ENCODE measurements at places on chromosomes 2 and 18.

- peak; percentile 42 for DNase-seq
Measured at GRCh38 chr2:24105816-24106215, 17.3 kb downstream of the PFN4 start.

DNA sequence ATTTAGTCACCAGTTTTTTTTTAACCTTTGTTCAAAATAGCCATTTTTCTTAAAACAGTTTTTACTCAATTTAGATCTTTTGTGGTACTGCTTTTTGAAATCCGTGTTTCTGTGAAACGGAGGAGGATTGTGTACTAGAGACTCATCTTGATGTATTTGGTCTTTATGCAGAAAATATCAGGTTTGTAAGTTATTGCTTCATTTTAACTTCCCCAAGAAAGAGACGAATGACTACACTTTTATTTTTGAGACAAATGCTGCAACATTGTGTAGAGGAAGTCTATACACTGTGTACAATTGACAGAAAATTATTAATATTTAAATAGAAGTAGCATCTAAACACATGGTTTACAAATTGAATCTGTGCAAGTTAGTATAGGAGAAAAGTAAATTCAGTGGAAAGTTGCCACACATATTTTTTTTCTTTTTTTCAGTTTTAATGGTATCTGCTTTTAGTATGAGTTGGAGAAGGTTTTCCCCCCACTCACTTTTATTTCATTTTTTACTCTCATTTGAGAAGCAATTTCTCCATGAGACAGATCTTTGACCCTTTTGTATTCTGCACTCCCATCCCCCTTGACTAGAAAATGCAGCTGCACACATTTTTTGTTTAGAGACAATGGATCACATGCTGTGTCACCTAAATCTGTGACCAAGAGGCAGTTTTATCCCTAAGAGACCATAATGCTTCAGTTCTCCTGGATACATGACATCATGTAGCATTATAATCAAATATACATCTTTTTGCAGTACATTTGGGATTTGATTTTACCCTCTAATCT lies 200.8 kb upstream of the STON1 start:
- no peak for DNase-seq

- DNase-seq: no peak
Measured at GRCh38 chr2:105113616-105114291, 75.9 kb downstream of the MRPS9 start.

- no peak for DNase-seq
Measured at GRCh38 chr2:206876216-206876860, 63.0 kb upstream of the CPO start.

DNA sequence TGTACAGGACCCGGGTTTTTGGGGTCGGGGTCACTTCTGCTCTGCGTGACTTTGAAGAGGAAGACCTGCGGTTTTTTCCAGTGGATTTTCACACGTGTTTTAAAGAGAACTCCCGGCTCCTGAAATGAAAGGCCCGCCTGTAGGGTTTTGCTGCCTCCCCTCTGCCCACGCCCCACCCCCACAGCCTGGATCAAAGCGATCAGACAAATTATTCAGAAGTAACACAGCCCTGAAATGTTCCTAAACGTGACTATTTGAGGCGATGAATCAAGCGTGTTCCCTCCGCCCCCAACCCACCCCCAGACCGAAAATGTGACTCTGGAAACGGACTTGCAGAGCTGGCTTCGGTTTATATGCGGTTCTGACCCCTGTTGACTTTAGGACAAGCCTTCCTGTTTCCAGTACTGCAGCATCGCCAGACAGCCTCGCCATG lies 28.7 kb upstream of the SMIM21 start:
- DNase-seq: no peak

GRCh38 chr2:211077216-211077767 lies 520.9 kb downstream of the CPS1 start:
- DNase-seq: no peak

DNA sequence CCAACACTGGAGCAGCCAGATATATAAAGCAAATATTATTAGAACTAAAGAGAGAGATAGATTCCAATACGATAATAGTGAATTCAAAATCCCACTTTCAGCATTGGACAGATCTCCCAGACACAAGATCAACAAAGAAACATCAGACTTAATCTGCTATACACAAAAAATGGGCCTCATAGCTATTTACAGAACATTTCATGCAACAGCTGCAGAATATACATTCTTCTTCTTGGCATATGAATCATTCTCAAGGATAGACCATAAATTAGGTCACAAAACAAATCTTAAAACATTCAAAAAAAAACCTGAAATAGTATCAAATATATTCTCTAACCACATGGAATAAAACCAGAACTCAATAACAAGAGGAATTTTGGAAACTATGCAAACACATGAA lies 23.8 kb upstream of the BAZ2B start:
- peak; percentile 40 for DNase-seq

GRCh38 chr2:234146087-234146826 lies 95.8 kb downstream of the SPP2 start:
- DNase-seq: peak; percentile 96

DNA sequence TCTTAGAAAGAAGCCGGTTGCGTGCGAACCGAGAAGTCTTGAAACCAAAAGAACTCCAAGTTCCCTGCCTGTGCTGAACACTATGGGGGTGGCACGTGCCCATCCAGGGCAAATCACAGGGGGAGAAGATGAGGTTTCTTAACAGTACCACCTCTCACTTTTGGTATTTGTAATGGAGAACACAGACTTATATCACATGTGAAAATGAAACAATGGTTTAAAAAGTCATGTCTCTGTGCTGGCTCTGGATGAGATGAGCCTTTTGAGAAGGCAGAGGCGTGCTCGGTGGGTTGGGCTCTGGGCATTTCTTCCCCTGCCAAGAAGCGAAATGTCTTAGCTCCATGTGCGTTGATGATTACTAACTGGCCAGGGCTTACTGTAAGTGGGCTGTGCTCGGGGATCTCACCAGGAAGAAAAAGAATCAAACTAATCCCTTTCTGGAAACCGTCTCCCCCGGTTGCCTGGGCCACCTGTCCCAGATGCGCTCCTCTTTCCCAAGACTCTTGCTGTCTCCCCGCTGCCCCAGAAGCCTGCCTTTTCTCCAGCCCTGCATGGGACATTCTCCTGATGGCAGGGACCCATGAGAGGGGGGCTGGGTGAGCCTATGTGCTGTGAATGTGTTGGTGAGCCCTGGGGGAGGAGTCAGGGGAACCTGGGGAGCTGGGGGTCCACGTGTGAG lies 252.9 kb downstream of the PRKCE start:
- no peak for DNase-seq

DNA sequence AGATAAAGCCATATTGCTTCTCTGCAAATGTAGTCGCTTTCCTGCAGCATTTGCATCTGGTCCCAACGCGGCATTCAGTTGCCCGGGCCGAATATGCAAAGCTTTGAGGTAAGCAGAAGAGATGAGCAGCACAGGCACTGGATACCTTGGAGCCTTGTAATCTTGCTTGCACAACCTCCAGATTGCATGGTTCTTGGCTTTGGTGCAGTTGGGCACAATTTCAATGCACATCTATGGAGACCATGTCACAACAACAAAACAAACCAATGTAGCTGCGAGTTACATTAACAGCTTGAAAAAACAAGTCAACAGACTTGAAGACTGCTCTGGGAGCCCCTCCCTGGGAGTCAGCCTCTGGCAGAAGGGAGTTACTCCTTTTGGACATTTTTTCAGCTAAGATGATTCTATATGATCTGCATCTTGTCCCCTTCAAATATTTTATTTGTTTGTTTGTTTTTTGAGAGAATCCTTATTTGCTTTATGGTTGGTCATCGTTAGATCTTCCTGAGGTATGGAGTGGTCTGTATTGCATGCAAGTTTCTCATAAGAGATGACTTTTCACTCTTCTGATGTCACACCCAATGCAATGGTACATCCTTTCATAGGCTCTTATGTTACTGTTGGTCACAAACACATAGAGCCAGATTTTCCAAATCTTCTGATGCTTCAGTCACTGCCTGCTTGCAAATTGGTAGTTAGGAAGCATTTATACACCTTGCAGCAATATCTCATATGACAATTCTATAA lies 113.5 kb downstream of the EFEMP1 start:
- no peak for DNase-seq

- DNase-seq: no peak
Measured at GRCh38 chr2:208319391-208319790, 53.3 kb downstream of the PIKFYVE start.

DNA sequence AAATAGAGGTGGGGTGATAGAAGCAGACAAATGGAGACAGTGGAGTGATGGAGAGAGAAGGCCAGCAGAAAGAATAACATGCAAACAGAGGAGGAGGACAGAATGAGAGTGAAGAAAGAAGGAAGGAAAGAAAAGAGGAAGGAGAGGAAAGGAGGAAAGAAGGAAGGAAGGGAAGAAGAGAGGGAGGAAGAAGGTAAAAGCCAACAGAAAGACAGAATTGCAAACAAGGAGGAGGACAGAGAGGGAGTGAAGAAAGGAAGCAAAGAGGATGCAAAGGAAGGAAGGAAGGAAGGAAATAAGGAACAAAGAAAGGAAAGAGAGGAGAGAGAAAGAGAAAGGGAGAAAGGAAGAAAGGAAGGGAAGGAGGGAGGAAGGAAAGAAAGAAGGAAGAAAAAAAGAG lies 444.0 kb downstream of the IRS1 start:
- DNase-seq: no peak

- DNase-seq: no peak
Measured at GRCh38 chr2:191243154-191243553, 2.0 kb upstream of the MYO1B start.

DNA sequence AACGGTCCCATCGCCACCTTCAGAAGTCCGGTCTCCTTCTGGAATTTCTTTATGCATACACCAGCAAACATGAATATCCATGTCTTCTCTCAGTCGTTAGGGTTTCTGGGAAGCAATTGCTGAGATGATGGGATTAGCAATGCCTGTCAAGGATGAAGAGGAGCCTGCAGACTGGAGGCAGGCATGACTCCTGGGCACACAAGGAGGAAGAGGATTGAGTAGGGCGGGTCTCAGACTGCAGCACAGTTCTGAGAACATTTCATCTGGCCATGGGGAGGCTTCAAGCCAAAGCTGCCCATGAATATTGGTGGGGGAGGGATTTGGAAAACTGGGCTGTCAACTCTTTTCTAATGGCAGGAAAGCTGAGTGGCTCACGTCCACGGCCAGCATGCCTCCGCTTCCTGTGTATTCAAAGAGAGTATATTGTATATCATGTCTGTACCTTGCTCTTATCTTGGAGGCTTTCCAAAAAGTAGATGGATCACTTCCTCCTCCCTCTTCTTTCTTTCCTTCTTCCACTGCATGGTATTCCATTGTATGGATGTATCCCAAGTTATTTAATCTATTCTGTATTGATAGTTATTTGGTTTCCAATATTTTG lies 24.5 kb downstream of the MC2R start:
- no peak for DNase-seq

DNA sequence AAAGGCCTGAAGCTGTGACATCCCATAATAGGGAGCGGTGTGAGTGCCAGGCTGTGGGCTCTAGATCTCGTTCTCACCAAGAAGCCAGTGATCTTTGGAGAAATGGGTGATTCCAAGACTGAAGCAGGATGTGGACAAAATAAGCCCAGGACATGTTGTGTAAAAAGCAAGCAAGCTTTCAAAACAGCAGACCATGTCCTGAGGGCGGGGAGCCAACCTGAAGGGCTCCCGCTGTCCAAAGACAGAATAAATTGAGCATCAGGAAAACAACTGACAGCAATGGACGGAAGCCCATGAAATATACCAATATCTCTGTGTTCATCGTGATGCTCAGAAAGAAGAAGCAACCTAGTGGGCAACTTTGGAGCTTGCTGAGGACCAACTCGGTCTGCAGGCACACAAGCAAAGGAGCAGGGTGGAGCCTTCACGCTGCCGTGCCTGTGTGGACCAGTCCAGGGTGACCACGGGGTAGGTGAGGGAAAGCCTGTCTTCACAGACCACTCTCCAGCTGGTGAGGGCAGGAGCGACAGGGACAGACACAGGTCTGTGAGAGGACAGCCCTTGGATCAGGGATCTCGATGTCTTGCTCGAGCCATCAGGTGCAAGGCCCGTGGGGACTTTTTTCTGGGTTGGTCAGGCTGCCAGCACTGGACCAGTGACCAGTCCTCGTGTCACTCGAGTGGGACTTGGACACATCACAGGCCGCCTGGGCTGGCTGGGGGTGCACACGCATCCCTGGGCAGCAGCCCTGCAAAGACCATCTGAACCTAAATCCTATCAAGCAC lies 21.5 kb downstream of the MTERF4 start:
- DNase-seq: no peak

- no peak for DNase-seq
Measured at GRCh38 chr2:43194121-43194869, 32.1 kb downstream of the ZFP36L2 start.
